ENCODE measurements at places on chromosomes 6 and 20.

- no peak for DNase-seq
Measured at GRCh38 chr6:127812985-127813698, 87.7 kb downstream of the THEMIS start.

- DNase-seq: no peak
Measured at GRCh38 chr6:16518265-16518664, 243.0 kb downstream of the ATXN1 start.

GRCh38 chr20:16082051-16082550, 491.1 kb downstream of the KIF16B start:
- no peak for DNase-seq

DNA sequence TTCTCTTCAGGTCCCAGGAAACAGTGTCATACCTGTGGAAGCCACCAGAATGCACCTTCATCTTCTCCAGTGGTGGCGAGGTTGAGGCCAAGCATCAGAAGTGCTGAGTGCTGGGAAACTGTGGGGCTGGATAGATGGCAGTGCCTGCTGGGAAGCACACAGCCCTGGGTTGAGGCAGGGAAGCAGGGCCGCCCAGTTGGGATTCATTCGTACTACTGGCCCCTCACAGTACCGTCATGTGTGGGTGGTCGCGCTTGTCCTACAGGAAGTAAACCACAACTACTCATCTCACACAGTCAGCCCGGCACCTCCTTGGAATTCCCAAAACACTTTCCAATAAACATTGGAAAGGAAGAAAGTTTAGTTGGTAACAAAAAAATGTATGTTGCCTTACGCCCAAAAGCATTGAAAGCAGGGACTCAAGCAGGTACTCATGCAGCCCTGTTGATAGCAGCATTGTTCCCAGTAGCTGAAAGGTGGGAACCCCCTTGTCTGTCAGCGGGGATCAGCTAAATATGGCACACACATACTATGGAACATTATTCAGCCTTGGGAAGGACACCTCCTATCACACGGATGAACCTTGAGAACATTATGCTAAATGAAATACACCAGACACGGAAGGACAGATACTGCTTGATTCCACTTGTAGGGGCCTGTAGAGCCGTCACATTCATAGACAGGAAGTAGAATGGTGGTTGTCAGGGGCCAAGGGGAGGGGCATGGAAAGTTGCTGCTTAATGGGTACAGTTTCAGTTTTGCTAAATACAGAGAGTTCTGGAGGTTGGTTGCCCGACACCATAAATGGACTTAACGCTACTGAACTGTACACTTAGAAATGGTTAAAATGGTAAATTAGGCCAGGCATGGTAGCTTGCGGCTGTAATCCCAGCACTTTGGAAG, 162.7 kb downstream of the MTHFD1L start:
- no peak for DNase-seq

DNA sequence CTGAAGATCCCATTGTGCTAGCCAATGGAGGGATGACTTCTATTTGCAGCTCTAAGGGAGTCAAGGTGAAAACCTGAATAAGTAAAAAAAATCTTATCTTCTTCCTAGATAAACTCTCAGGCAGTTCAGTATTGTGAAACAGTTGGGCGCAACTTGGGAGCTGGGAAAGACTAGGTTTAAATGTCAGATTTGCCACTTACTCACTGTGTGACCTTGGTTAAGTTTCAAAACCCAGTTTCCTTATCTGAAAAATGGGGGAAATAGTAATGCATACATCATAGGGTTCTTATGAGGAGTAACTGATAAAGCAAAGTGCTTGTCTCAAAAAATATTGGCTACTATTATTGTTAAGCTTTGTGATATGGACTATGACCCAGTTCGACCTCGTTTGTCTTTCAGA, 88.8 kb downstream of the CD83 start:
- no peak for DNase-seq

DNA sequence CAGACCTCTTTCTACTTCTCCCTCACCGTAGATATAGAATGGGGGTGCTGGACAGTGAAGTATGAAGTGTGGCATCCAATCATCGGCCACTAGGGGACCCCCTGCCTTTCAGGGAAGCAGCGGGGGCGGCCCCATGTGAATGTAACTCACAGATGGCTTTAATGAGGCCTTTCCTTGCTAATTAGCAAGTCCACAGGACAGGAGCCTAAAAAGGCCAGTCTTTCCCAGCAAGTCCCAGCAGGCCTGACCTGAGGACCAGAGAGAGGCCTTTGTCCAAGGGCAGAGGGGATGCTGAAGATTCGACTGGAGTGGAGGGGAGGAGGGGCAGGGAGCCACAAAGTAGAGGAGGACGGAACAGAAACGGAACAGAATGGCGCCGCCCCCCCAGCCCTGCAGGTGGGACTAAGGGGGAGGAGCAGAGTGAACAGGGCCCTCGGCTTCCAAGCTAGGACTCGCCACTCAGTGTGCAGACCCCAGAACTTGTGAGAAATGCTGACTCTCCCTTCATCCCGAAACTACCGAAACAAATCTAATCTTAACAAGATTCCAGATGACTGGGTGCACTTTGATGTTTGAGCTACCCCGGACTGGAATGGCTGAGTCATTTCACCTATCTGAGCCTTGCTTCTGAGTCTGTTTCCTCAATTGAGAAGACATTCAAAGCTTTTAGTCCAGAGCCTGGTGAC, 5.8 kb downstream of the C6orf132 start:
- peak; percentile 68 for DNase-seq

- DNase-seq: no peak
Measured at GRCh38 chr6:128350416-128351254, 169.8 kb downstream of the PTPRK start.

GRCh38 chr20:64271636-64272035, 16.1 kb downstream of the PCMTD2 start:
- DNase-seq: no peak

- DNase-seq: no peak
Measured at GRCh38 chr6:166179704-166180103, 12.1 kb upstream of the TBXT start.

DNA sequence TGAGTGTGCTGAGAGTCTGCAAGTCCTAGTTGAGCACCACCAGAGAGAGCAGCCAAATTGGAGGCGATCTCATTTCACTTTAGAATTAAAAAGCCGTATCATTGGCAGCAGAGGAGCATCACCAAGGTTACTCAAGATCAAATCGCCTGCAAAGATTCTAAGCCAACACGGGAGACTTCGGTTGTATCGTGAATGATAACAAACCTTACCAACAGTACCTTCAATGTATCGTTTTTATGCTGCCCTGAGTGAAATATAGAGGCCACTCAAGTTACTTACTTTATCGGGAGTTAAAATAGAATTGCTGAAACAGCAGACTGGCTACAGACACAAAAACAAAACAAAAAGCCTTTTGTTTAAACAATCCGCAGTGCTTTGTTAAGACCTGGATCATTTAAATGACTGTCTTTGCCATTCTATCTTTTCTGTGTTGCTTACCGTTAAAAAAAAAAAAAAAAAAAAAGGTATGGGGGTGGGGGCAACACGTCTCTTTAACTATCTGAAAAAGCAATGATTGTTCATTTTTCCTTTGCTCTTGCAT, 14.2 kb downstream of the NHSL1 start:
- peak; percentile 37 for DNase-seq

DNA sequence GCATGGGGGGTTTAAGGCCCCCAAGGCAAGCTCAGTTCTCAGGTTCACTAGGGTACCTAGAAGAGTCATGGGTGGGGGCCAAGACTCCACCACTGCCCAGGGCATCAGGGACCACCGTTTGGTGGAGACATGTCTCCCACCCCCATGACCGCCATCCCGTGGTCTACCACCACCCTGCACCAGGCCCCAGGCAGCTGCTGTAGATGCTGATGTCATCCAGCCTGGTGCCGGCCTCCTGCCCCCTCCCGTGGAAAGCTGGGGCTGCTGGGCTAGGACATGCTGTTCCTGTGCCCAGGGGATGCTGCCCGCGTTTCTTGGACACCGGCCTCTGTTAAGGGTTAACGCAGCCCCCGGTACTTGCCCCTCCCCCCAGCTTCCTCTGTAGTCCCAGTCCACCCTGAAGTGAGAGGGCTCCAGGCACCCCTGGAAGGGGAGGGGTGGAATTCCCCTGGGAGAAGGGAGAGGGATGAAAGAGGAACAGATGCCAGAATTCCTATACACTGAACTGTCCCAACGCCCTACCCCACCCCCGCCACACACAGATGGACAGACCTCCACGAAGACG, 587 bp downstream of the IP6K3 start:
- peak; percentile 39 for DNase-seq

GRCh38 chr20:2460752-2461424, 9.7 kb downstream of the SNRPB start:
- DNase-seq: no peak

DNA sequence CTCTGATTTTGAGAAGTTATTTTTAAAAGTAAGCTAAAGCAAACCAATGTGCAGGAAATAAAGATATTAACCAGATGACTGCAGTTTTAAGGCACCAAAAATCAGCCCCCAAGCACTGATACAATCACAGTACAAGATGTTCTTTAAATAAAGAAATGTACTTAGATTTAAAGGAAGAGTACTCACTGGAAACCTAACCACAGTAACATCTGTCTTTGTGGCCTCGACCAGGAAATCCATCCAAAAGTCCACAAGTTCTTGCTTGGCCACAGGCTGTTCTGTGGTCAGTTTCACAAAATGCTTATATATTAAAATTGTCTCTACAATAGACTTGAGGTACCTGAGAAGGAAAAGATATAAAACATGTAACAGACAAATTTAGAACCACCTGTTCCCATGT, 105.9 kb upstream of the MAP7 start:
- DNase-seq: no peak
